ENCODE measurements at places on chromosomes 1 and 21. TPM values are rescaled to one million over a fixed set of nuclear protein-coding genes. Genes with fewer than 3 reads are reported as not detected.

Gene OR2T35
- not detected for total RNA-seq

Gene DIO1
- not detected for total RNA-seq

Gene SYPL2
- under 0.01 TPM for total RNA-seq

Gene HHAT
- total RNA-seq = 2.3 TPM

Gene GPR25
- total RNA-seq = not detected

Gene ADCY10
- total RNA-seq = not detected

Gene OR14A16
- not detected for total RNA-seq

Gene PDC
- not detected for total RNA-seq

Gene AGMAT
- total RNA-seq = 0.11 TPM
